ENCODE measurements at places on chromosomes 12 and 14.

DNA sequence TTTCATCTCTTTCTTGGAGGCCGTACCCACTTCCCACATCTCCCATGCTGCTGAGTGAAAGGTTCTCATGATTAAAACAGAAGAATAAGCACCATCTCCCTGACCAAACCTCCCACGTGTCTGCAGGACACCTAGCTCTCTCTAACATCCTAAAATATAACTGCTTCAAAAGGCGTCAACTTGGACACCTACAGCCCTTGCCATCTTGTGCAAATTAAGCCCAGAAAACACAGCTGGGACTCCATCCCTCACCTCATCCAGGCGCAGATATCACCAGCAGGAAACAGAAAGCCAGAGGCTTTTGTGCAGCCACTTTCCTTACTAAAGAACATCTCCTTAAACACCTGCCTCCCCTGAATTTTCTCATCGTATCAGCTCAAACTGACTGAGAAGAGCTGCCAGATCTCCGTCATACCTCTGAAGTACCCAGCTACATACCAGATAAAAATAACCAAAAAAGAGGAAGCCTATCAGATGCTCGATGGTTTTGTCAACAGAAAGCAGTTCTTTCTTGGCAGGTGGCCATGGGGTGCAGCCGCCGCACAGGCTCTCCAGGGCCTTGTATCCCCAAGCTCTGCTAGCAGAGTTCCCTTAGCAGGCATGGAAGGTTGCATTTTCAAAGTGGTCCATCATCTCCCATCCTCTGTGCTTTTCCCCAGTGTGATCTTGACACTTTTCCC lies 28.8 kb downstream of the MAP3K9 start:
- DNase-seq = peak; percentile 28

GRCh38 chr14:72682188-72682587 lies 211.7 kb downstream of the DPF3 start:
- DNase-seq = no peak

GRCh38 chr14:106821119-106821518 lies 1294.7 kb downstream of the TMEM121 start:
- DNase-seq = no peak

GRCh38 chr14:77554816-77555599 lies 56.4 kb upstream of the ISM2 start:
- no peak for DNase-seq
